T1000 (cell line): ENCODE measurements at places on chromosomes 16 and 17.
A peak's percentile ranks its signal among the peaks of the same experiment; 100 is the strongest.

- no peak for DNase-seq
Measured at GRCh38 chr17:39709998-39710964, 10.4 kb downstream of the ERBB2 start.

DNA sequence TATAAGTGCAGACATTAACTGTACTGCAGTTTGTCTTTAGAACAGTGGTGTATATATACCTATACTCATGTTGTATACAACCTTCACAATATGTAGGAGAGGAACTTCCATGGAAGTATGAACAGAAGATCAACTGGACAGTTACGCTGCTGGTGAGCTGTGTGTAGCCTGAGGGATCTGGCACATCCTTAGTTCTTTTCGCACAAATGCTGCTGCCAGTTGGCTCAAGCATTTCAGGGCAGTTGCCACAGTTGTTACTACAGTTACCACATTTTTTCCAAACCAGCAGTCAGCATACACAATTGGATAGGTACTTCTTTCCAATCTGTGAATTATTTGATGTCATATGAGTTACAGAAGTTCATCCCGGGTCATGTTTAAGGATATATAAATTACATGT lies 539.6 kb upstream of the HSBP1 start:
- DNase-seq: no peak

- no peak for DNase-seq
Measured at GRCh38 chr16:48608452-48608851, 1.5 kb downstream of the N4BP1 start.

DNA sequence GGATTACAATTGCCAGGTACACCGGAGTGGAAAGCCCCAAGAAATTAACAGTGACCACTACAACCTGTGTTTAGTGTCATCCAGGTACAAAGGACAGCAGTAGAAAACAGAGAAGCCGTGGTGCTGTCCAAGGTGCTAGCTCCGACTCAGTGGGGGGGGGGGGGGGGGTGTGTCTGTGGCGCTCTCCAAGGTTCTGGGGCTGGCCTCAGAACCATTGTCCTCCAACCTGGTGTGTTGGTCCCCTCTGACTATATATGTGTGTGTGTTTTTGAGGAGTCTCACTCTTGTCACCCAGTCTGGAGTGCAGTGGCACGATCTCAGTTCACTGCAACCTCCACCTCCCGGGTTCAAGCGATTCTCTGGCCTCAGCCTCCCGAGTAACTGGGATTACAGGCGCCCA lies 5.8 kb upstream of the ZNF23 start:
- DNase-seq: no peak

GRCh38 chr17:50916708-50917417 lies 50.7 kb upstream of the TOB1 start:
- DNase-seq: no peak

GRCh38 chr17:81958633-81959342 lies 2.2 kb downstream of the NOTUM start:
- DNase-seq: no peak

DNA sequence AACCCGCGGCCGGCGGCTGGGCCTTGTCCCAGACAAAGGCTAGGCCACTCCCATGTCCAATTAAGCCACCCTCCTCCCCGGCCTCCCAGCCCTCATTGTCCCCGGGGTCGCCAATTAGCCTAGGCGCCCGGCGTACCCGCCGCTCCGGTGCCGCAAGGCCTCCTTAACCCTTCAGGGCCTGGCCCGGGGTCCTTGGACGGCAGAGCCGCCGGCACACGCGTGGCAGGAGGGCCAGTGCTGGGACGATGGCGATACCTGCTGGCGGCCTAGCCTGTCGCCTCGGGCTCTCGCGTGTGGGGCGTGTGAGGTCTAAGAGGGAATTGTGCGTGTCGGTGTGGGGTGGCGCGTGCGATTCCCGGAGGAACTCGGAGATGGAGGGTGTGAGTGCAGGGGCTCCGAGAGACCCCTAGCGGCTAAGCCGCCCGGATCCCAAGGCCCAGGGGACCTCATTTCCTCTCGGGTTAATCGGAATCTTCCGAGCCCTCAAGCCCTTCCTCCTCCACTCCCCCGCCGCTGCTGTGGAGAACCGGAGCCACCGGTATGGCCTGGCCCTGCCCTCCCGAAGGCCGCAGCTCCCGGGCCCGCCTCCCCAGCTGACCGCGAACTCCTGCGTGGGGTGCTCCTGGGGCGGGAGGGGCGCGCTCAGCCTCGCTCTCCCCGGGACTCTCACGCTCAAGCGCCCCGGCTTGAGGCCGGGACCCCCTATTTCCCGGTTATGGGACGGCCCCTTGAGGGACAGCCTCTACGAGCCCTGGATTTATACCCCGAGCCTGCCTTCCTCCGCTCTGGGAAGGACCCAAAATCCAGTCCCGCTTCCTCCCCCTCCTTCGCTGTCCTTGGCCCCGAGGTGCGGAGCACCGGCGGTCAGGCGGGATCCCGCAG lies 11.9 kb downstream of the TBX2 start:
- peak; percentile 96 for DNase-seq

DNA sequence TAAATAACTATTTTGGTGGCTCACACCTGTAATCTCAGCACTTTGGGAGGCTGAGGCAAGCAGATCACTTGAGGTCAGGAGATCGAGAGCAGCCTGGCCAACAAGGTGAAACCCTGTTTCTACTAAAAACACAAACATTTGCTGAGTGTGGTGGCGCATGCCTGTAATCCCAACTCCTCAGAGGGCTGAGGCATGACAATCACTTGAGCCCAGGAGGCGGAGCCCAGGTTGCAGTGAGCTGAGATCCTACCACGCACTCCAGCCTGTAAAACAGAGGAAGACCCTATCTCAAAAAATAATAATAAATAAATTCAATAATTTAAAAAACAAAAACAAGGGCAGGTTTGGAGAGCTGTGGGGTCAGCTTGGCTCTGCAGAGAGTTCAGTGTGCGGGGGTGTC lies 5.7 kb upstream of the SLC4A1 start:
- no peak for DNase-seq

DNA sequence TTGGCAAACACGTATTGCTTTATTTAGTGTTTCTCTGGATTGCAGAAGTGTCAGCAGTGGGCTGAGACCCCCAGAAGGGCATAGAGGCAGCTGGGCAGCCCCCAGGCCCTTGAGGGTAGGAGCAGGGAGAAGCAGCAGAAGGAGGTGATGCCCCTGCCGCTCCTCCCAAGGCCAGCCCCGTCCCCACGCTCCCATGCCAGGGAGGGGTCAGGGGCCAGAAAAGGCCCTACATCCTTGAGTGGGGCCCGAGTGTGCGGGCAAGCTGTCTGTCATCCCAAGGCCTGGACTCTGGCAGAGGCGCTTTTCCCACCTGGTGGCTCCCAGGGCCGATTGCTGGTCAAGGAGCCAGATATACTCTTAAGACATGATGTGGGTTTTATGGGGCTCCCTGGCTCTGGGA lies 8.2 kb upstream of the CRK start:
- DNase-seq: no peak

GRCh38 chr17:1627182-1627981 lies 1.3 kb downstream of the SLC43A2 start:
- DNase-seq: no peak

DNA sequence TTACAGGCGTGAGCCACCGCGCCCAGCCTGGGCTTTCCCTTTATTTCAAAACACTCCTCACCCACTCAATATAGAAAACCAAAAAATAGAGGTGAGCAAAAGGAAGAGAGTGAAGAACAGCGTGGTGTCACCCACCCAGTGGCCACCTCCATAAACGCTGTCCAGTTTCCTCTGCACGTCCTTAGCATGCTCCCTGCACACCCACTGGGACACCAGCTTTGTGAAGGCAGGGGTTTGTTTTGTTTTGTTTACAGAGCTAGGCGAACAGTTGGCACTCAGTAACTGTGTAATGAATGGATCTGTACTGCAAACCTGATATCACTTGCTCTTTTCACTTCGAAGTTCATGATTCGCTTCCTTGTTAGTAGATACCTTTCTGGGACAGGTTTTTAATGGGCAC lies 73.0 kb downstream of the PRKCB start:
- no peak for DNase-seq

DNA sequence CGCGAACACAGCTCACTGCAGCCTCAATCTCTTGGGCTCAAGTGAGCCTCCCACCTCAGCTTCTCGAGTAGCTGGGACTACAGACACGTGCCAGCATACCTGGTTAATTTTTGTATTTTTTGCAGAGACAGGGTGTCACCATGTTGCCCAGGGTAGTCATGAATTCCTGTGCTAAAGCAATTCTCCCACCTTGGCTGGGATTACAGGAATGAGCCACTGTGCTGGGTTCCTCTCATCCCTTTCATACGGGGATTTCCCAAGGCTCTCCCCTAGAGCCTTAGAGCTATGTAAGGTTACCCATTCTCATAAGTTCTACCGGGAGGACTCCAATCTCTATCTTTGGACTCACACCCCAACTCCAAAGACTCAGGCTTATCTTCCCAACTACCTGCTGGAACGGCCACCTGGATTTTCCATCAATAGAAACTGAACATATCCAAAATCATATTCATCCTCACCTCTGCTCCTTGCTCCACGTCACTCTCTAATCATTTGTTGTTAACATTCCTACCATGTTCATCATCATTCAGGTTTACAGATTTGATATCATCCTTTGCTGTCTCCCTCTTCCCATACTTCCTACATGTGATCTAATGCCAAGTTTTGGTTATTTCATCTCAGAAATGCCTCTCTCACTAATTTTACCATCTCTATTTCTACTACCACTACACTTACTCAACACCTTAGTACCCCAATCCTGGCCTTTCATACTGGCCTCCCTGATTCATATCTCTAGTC lies 92.5 kb downstream of the NCOR1 start:
- DNase-seq: no peak

GRCh38 chr16:66359012-66359411 lies 7.5 kb upstream of the CDH5 start:
- peak; percentile 67 for DNase-seq

DNA sequence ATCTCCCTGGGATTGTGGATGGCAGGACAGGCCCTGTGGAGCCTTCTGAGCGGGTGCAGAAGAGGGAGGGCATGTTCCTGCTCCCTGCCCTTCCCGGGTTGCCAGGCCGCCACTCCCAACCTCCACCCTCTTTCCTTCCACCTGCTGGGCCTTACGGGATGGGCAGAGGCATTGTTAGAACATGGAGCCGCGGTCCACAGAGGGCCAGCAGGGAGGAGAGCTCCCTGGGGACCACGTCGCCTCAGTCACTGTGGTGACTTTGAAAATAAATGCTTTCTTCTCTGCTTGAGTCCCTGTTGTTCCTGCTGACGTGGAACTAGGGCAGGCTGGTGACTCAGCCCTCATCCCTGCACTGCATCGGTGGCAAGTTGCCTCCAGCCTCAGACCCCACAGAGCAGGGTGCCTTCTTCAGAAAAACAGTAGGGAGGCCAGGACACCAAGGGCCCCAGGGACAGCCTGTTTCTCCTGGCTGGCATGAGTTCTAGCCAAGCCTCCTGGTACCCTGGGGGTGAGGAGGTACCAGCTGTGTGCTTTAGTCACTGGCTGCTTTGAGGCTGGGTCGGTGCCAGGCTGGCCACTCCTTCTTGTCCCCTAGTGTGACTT lies 224.9 kb downstream of the SEC14L1 start:
- DNase-seq: peak; percentile 59

DNA sequence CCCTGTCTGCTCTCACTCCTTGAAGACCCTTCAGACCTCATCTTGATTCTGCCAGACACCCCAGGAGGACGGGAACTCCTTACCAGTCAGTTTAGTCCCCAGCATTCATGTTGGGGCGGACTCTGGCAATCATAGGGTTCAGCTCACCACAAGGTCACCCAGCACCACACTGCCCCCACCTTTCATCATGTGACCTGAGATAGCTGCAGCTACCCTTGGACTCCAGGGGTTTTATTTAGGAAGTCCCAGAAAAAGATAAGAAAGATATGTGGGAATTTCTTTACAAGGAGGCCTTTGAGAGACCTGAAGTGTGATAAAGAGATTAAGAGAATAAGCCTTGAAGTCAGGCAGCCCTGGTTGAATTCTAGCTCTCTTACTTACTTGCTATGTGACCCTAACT lies 59.8 kb upstream of the NLK start:
- no peak for DNase-seq

GRCh38 chr17:79939755-79940458 lies 95.8 kb downstream of the TBC1D16 start:
- DNase-seq: no peak

DNA sequence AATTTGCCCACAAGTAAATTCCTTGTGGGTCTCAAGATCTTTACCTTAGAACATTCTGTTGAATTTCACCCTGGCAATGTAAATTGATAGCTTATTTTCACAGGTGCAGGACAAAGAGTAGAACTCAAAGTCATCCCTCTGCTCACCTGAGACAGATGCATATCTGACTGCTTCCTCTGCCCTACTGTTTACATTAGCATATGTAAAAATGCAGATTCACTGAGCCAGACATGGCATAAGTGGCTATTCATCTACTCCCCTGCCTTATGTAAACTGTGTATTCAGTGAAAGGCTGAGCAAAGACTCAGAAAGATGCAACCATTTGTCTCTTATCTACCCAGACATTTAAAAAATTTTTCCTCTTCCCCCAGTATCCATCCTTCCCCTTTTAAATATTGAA lies 22.3 kb upstream of the MILR1 start:
- no peak for DNase-seq

DNA sequence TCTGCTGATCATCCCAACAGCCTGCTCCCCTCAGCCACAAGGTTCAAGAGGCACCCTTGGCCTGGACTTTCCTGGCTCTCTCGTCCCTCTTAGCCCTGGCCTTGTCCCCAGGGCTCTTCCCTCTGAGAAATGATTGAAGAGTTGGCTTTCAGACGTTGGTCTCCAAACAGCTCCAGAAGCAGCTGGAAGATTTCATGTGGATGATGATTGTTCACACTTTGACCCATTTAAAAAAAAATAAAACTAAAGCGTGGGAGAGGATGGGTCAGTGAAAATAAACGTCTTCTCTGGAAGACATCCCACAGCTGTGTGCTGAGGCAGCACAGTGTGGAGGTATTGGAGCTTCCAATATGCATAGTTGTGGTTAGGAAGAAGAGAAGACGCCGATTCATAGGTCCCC lies 54.7 kb upstream of the CDH11 start:
- no peak for DNase-seq

DNA sequence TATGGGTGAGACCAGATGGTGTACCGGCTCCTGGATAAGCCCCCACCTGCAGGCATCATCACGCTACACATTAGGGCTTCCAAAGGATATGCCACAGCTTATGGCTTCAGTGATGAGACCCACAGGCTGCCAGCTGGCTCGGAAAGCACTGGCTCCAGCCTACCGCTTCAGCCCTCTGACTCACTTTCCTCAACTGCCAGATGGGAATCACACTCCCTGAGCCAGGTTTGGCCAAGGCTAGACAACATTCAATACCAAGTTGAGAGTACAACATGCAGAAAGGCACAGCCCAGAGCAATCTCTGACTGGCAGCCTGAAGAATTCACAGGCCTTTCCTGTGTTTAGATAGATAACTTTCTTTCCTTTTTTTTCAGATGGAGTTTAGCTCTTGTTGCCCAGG lies 10.3 kb downstream of the CENPV start:
- no peak for DNase-seq

DNA sequence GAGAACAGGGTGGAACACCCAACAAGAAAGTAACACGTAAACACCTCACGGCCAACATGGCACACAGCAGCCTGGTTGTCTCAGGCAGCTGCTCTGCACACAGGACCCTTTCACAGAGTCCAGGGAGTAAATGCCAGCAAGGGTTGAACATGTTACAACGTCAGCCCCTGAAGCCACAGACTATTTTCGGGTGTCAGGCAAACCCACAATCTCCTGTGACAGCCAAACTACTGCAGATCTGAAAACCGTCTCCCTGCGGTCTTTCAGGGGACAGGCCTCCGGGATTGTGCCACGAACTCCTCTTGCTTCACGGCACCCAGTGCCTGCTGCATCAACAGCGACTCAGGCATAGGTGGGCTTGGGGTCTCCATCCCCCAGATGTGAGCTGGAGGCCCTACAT lies 127.7 kb downstream of the XYLT1 start:
- no peak for DNase-seq

GRCh38 chr17:34755371-34755770 lies 176.0 kb downstream of the TMEM132E start:
- no peak for DNase-seq

- DNase-seq: no peak
Measured at GRCh38 chr17:32854207-32854606, 22.7 kb downstream of the MYO1D start.
